ENCODE measurements at places on chromosomes 5 and 9.
A peak's percentile ranks its signal among the peaks of the same experiment; 100 is the strongest.

DNA sequence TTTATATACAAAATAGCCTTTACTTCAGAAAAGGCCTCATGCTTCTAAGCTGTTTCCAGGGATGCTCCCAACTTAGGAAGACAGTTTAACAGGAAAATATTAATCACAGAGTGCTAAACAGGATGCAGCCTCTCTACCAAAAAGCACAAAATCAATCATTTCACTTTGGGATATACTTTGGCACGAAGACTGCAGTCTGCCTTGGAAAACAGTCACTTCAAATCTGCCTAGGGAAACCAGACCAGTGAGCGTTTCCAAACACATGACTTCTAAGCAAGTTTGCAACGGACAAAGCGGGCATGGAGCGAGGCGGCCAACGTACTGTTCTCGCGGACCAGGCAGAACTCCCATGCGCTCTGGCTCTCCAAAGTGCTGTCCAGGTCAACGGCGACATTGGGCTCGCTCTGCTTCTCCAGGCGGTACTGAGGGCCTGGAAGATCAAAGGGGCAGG lies 201.0 kb downstream of the MAPKAP1 start:
- no peak for DNase-seq

DNA sequence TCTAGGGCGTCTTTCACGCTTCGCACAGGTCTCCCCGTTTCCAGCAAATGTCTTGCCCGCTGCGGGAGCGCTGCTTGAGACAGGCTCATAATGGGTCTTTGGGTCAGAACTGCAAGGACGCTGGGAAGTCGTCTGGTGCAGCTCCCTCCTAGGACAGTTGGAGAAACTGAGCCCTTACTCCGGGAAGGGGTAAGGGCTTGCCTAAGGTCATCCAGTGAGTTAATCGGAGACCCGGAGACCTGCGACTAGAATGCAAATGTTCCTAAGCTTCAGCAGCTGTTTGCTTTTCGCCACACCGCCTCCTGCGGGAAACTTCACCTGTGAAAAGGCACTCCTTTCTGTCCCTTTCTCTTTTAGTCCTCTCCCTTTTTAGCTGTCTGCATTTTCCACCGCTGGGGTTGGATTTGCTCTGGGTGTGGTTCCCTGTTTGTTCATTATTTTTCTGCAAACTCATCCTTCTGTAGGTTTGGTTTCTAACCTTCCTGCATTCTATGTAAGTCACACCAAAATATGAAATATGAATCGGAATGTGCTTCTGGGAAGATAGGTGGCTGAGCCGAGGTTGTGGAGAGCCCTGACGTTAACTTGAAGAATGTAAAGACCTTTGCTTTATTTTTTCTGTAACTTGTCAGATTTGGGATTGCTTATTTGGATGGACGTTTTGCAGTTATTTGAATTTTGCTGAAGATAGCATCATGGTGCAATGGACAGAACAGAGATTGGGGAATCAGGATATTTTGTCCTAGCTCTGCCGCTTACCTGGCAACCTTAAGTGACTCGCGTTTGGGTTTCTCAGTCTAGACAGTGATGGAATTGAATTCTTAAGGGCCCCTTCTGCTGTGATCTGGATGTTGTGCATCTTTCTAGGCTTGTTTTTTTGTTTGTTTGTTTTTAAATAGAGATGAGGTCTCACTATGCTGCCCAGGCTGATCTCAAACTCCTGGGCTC lies 909 bp downstream of the SLC36A1 start:
- peak; percentile 25 for DNase-seq

DNA sequence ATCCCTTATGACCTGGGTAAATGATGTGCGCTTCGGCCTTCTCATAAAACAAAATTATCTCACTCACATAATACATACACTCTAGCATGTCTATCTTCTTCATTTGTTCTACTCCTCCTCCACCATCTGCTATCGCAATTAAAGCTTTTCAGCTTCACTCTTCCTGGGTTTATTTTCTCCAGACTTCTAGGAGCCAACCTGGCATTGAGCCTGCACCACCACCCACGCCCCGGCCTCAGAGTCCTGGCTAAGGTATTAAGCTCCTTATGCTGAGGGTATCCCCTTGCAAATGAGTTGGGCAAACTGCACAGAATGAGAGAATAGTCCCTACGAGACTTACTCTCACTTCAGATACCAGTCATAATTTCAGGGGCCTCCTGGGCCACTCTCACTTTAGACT lies 236.1 kb upstream of the CDH12 start:
- no peak for DNase-seq

DNA sequence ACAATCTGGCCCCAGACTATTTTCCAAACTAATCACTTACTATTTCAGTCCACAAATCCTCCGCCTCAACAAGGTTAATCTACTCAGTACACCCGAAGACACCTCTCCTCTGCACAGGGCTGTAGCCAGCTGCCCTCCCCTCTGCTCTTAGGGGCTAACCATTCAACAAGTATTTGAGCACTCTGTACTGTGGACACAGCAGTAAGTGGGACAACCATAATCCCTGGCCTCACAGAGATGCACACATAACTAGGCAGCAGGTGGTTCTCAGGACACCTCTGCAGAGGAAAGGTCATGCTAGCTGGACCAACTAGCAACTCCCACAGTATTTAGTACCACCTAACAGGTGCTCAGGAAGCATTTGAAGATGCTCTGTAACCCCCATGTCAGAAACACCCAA lies 5.5 kb downstream of the CAMSAP1 start:
- no peak for DNase-seq

- no peak for DNase-seq
Measured at GRCh38 chr9:100020121-100020795, 78.5 kb downstream of the ERP44 start.

- DNase-seq = no peak
Measured at GRCh38 chr9:107878462-107878861, 388.9 kb upstream of the KLF4 start.

DNA sequence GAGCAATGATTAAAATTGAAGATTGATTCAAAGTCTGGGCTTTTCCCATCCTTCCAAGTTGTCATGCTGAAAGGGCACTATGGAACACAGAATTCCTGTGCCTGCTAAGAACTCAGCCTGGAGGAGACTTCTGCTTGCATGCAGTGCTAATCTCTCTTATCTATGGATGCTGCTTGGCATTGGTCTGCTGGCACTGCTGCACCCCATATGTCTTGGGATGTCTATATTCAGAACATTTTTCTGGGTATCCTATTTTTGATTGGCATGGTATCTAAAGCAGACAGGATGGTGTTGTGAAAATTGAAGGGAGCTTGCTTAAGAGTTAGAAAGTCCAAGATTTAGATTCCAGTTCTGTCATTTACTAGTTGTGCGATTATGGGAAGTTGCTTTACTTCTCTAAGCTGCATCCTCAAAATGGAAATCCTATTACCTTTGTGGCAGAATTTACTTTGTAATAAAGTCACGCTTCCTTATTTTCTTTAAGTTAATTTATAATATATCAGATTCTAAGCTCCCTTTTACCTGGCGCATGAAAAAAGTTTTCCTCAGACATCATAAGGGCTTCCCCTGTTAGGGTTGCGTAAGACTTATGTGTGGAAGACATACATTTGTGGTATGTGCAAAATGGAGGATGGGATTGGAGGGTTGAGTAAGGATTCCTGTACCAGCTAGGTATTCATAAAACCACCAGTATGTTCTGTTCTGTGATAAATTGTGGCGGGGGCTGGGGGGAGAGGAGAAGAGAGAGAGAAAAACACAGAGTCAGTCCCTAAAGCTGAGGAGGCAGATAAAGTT lies 254.0 kb downstream of the DMAC1 start:
- DNase-seq = no peak

DNA sequence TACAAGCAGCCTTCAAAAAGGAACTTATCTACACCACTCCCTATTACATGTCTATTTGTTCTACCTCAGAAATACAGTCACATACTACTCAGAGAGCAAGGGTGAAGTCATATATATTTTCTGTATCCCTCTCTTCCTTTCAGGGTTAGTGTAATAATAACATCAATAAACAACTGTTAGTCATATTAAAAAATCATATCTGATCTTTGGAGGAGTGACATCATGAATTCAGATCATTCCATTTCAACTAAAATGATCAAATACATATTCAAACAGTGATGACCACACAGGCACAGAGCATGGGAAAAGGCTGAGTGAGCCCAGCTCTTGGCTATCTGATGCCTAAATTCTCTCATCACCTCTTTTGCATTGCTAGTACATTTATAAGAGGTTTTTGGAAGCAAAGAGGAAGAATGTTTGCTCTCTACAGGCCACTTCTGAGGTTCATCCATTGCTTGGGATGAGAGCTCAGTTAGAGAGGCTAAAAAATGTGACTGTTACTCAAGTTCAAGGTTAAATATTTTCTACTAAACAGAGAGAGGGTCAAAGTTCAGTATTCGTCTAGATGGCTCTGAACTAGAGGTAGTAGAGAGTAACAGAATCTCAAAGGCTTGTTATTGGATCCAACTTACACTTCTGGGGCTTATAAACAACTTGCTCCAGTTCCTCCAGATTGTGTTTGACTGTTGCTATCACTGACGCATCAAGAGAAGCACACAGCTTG lies 39.0 kb downstream of the RIGI start:
- DNase-seq = no peak

DNA sequence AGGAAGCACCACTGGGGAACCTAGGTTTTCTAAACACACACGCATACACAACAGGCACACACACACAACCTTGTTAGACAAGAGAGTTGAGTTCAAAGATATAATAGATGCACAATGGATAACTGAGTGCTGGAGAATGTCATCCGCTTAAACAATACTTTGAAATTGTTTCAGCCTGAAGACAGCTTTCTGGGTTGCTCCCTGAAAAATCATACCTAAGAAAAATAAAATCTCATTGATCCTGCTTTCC lies 126.1 kb downstream of the TMEM161B start:
- DNase-seq = no peak

- no peak for DNase-seq
Measured at GRCh38 chr5:38426986-38427950, 129.2 kb downstream of the LIFR start.

DNA sequence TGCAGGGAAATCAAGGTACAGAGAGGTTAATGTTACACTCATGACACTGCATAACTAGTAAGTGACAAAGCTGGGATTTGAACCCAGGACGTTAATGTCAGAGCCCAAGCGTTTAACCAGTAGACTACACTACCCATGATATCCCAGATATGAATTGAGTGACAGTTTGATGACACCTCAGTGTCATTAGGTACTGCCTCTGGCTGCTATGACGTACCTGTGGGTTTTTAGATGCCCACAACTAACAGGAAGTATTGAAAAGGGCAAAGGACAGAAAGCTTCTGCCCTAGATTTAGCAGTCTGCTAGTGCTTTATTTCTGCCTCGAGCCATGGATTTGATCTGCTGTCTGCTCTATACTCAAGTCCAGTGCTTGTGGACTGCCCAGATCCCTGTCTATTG lies 56.2 kb downstream of the GLRA1 start:
- no peak for DNase-seq

DNA sequence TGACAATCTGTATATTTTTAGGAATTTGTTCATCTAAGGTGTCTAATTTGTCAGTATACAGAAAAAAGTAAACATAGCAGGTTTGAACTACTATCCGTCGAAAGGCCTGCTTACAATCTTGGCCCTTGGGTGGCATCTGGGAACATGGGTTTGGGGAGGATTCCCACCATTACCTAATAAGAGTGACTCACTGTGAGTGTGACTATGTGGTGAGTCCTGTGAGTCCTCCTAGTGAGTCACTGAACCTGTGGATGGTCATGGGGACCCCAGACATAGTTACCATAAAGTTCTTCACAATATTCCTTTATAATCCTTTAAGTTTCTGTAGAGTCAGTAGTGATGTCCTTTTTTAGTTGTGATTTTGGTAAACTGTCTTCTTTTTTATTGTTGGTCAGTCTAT lies 37.0 kb downstream of the RNF130 start:
- no peak for DNase-seq

DNA sequence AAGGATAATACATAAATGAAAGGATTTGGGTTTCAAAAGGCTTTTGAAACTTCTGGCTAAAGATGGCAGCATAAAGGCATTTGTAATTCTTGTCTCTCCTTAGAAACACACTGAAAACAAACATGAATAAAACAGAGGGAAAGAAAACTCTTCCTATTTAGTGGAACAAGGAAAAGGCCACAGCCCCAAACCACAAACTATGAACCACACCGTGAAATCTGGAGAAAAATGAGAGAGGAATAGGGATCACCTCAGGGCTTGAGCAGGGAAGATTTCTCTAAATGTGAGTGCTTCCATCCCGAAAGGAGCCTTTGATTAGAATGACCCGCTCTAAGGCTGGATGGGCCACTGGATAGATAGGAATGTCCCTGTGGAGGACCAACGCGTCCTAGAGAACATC lies 119.6 kb downstream of the SEC61B start:
- no peak for DNase-seq

Data from NCI-H146 (cell line).